ENCODE measurements at places on chromosomes 6 and 20.

DNA sequence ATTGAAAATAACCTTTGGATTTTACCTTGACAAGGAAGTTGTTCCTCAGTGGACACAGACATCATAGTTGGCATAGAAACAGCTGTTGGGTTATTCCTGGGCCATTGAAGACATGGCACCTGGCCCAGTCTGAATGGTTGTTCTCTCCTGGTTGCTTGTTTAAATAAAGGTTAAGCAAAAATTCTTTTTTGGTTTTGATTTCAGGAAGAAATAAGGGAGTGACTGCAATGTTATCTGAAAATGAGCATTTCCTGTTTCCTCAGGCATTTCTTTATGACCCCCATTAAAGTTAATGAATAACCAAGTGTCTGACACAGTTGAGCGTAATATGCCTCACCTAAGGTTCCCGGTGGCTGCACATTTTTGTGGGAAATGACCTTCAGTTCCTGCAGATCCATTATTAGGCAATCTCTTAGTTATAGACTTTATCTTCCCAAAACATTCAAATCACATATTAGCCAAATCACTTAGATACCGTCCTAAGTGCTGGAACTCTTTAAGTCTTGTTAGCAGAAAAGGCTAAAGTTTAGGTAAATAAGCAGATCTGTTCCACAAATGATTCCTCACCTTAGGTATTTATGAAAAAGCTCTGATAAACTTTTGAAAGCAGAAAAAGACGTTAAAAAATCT, 648.7 kb upstream of the FLRT3 start:
- DNase-seq: no peak

DNA sequence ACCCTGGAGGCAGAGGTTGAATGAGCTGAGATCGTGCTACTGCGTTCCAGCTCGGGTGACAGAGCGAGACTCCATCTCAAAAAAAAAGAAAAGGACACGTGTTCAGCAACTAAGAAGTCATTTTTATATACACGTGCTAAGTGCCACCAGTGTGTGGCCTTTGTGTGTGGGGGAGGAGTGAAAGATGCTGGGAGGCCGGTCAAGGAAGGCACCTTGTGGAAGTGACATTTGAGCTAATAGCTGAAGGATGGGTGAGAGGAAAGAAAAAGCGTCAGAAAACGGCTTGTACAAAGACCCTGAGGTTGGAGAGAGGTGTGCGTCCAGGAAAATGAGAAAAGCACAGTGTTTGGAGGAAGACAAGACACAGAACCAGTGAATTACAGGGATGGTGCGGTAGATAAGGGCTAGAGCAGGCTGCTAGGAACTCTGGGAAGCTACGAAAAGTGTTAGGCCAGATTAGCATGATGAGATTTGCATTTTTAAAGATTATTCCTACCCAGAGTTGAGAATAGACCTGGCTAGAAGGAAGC, 11.6 kb downstream of the RREB1 start:
- DNase-seq: peak; percentile 19

DNA sequence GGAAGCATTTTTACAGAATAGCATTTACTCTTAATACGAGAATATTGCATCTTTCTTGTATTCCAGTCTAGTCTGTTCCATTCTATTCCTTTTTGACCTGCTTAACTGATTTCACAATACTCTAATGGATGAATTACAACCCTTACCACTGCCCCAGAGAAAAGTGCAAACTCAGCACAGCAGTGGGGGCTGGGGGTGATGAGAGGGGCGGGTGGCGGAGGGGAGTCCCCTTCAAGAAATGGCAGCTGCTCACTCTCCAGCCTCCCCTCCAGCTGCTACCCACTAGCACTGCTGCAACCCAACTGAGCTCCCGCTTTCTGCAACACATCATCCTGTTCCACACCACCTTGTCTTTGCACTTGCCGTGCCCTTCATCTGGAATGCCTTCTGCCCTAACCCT, 30.1 kb downstream of the PIM1 start:
- DNase-seq: no peak

DNA sequence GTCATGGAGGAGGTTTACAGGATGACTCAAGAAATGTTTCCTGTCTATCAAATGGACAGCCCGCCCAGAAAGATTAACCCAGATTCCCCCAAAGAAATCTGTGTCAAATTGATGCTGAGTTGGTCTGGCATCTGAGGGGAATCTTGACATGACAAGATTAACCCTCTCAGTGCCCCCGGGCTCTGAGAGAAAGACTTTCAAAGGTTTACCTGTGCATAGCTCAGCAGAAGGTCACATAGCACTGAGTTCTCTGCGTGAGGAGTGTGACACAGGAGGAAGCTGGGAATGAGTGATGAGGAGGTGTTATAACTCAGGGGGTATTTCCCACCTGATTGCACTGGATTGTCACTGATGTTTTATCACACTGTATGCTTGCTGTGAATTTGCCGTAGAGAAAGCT, 601.2 kb downstream of the DHX35 start:
- no peak for DNase-seq

- DNase-seq: peak; percentile 69
These were observed 793 bp downstream of the GMPR start for GRCh38 chr6:16238963-16239797.

DNA sequence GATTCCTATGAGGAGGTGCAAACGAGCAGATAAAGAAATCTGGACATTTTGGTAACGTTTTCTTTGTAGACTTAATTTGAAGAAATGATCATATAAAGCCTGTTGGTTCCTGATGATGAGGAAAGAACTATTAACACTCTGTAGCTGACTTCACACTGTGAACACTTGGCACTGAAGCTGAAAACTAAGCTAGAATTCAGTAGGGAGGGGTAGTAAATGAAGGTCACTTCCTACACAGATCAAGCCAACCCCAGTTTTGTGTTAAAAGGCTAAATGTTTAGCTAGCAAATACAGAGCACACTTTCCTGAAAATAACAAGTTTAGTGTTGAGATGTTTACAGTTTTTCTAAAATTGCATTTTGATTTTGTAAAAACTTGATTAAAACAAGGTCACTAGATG, 296.2 kb upstream of the PRDM1 start:
- DNase-seq: no peak

- no peak for DNase-seq
These were observed 181.8 kb downstream of the FOXA2 start for GRCh38 chr20:22402550-22402949.

- DNase-seq: no peak
These were observed 49.3 kb downstream of the RALY start for GRCh38 chr20:34043025-34043424.
